ENCODE measurements at places on chromosomes 12 and 14. TPM values are rescaled to one million over a fixed set of nuclear protein-coding genes. Genes with fewer than 3 reads are reported as not detected.

Gene SART3
- 101 TPM for total RNA-seq

Gene BEGAIN
- total RNA-seq: 0.89 TPM

Gene MAP3K9
- 7.8 TPM for total RNA-seq

Gene SERPINA12
- not detected for total RNA-seq

Gene DPPA3
- total RNA-seq: not detected

Gene AQP2
- total RNA-seq: not detected

Gene SLCO1B1
- total RNA-seq: not detected

- H3K27me3 ChIP-seq: no peaks in the 10 kb centered on the region
- H3K4me3 ChIP-seq: no peak overlapping the region
- peak; percentile 58 for DNase-seq
- peaks cover 48% of the 10 kb centered on the region for H3K4me1 ChIP-seq
- H3K27ac ChIP-seq: peak overlapping the region; percentile 86
- H3K36me3 ChIP-seq: no peaks in the 10 kb centered on the region
Measured at GRCh38 chr12:59041241-59042121, 121.2 kb upstream of the LRIG3 start.

- DNase-seq: peak; percentile 94
- H3K4me1 ChIP-seq: peaks cover 52% of the 10 kb centered on the region
- H3K4me3 ChIP-seq: no peak overlapping the region
- no peaks in the 10 kb centered on the region for H3K27me3 ChIP-seq
Measured at GRCh38 chr14:68757618-68758081, 35.2 kb downstream of the ZFP36L1 start.

DNA sequence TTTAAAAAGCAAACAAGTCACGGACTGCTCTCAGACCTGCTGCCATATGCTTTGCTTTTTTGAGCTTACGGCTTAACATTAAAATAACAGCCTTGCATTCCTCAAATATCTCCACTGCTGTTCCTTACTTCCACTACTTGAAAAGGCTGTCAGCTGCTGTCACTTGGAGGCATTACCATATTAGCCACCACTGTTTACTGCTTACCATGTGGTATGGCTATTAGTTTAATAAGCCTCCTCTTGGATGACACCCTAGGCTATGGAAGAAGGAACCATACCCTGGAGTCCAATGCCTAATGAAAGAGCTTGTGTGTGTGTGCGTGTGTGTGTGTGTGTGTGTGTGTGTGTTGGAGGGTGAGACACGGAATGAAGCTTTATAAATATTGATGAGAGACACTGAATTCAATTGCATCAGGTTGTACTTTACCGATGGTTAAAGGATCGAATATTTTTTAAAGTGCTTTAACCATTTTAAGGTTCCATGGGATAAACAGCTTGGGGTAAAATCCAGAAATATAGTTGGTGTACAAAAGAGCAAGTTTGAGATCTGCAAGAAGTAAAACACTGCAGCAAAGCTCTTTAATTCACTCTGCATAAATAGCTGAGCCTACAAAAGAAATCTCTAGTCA, 174.5 kb downstream of the TTC7B start:
- H3K36me3 ChIP-seq: peaks cover 12% of the 10 kb centered on the region
- H3K4me3 ChIP-seq: no peak overlapping the region
- H3K27me3 ChIP-seq: no peaks in the 10 kb centered on the region
- peaks cover 61% of the 10 kb centered on the region for H3K4me1 ChIP-seq

- no peak overlapping the region for H3K27ac ChIP-seq
- H3K4me1 ChIP-seq: peaks cover 5% of the 10 kb centered on the region
- no peaks in the 10 kb centered on the region for H3K36me3 ChIP-seq
- no peaks in the 10 kb centered on the region for H3K27me3 ChIP-seq
- no peak for DNase-seq
Measured at GRCh38 chr14:71521238-71522135, 410.7 kb upstream of the RGS6 start.

GRCh38 chr12:110023059-110023980, 24.1 kb downstream of the ANKRD13A start:
- H3K27ac ChIP-seq: peak overlapping the region; percentile 77
- peak; percentile 43 for DNase-seq
- H3K27me3 ChIP-seq: no peaks in the 10 kb centered on the region
- peaks cover 24% of the 10 kb centered on the region for H3K4me1 ChIP-seq
- no peak overlapping the region for H3K4me3 ChIP-seq

DNA sequence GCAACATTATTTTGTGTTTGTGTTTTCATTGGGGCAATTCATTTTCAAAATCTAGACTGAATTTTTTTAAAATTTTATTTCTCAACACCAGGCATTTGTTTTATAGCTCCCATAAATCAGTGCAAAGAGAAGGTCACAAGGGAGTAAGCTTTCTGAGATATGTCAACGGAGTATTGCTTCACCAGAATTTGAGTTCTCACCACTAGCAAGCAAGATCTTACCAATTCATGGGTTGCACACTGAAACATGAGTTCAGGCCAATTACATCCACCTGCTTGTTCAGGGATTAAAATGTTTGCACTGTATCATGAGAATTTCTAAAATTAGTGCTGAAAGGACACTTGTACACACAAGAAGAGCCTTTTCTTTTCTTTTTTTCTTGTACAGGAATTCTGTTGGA, 121.9 kb downstream of the CAND1 start:
- peaks cover 47% of the 10 kb centered on the region for H3K4me1 ChIP-seq
- H3K27me3 ChIP-seq: no peaks in the 10 kb centered on the region
- peak; percentile 17 for DNase-seq
- no peaks in the 10 kb centered on the region for H3K36me3 ChIP-seq
- H3K27ac ChIP-seq: no peak overlapping the region

DNA sequence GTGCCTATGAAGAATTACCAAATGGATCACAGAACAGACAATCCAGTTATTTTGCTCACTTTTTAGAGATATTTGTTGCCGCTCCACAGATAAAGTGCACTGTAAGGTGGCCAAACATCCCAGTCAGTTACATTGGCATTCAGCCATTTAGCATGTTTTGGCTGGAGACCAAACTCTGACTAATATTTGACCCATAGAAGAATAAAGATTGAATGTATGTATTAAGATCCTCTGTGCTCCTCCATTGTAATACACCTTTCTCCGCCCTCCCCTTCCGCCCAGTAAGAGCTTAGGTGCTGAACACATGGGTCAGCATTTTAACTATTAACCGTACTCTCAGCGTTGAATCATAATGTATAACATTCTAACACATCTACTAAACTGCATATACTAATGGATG, 163.4 kb downstream of the ANO6 start:
- H3K36me3 ChIP-seq: peaks cover 22% of the 10 kb centered on the region
- H3K27me3 ChIP-seq: no peaks in the 10 kb centered on the region
- no peak overlapping the region for H3K27ac ChIP-seq

DNA sequence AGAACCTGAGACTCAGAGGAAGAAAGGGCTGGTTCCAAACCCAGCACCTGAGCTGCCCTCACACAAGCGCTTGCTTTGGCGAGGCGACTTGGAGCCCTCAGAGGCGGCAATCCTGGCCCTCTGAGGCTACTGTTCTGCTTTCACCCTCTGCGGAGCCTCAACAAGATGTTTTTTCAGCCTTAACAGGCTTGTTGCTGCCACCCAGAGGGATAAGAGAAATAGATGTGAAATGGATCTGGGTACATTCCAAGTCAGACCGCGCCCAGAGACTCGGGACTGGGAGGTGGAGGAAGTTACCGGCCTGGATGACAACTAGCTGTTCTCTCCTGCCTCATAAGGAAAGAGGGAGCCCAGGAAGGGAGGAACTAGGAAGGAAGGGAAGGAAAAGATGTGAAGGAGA, 89.6 kb downstream of the TTC7B start:
- H3K4me3 ChIP-seq: no peak overlapping the region
- H3K27ac ChIP-seq: no peak overlapping the region
- H3K27me3 ChIP-seq: no peaks in the 10 kb centered on the region
- peaks cover 9% of the 10 kb centered on the region for H3K36me3 ChIP-seq
- no peak for DNase-seq
- H3K4me1 ChIP-seq: no peaks in the 10 kb centered on the region

DNA sequence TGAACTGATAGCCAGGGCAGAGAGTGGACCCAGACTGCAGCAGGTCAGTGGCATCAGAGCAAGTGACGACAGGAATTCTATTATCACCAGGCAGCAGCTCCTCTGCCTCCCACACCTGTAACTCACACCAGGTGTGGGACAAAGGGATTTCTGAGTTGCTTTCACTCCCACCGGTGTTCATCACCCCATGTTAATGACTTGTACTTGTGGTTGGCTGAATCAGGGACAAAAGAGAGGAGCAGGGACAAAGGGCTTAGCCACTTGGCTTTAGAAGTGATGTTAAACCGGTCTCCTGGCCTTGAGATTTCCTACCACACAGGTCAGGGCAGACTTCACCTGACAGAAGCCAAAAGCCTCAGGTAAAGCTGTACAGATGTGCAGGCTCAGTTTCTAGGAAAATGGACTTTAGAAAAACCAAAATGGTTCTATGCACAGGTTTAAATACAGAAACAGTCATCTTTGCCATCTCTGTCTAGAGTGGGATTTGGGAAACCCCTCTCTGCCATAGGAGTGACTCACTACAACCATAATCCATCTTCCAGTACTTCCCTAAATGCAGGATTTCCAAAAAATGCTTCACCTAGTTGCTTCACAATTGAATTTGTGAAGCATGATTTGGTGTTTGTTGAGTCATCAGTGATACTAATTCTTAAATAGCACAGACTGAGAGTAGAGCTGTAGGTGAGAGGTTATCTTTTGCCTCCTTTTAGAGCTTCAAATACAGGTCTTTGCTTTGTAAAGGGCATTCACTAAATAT, 158.5 kb downstream of the PRKCH start:
- no peak overlapping the region for H3K27ac ChIP-seq
- no peaks in the 10 kb centered on the region for H3K27me3 ChIP-seq
- no peaks in the 10 kb centered on the region for H3K36me3 ChIP-seq
- H3K4me3 ChIP-seq: no peak overlapping the region
- no peak for DNase-seq
- no peaks in the 10 kb centered on the region for H3K4me1 ChIP-seq

GRCh38 chr12:55392032-55392795, 8.1 kb upstream of the OR6C65 start:
- H3K27me3 ChIP-seq: peaks cover 2% of the 10 kb centered on the region
- H3K4me1 ChIP-seq: no peaks in the 10 kb centered on the region
- H3K36me3 ChIP-seq: no peaks in the 10 kb centered on the region
- DNase-seq: no peak
- no peak overlapping the region for H3K27ac ChIP-seq

DNA sequence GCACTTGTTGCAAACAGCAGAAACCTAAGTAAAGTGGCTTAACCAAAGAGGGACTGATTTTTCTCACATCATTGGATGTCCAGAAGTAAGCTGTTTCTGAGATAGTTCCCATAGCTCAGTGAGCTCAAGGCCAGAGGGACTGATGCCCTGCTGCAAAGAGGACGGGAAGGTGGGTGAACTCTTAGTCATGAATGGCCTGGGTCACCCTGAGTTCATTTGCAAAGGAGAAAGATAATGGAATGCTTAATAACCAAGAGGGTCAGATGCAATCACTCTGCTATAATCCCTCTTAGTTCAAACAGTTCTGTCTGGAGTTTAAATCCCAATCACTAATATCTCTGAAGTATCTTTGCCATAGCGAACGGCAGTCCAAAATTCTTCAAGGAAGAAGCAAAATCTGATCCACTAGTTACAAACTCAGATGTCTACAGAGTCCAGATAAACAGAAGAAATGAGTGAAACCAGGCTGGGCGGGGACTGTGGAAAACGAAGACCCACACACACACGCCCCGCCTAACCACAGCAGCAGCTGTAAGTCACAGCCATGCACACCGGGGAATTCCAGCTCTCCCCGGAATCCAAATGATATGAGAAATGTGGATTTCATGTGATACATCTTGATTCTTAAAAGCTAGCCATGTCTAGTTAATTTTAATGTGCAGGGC, 289.5 kb downstream of the TMEM132D start:
- peaks cover 29% of the 10 kb centered on the region for H3K4me1 ChIP-seq
- H3K4me3 ChIP-seq: peak overlapping the region; percentile 27
- H3K27ac ChIP-seq: peak overlapping the region; percentile 83
- H3K27me3 ChIP-seq: no peaks in the 10 kb centered on the region
